ENCODE measurements at places on chromosomes 5 and 9.

- DNase-seq, result no peak
These were observed 95.5 kb downstream of the ZCCHC7 start for GRCh38 chr9:37215830-37216229.

DNA sequence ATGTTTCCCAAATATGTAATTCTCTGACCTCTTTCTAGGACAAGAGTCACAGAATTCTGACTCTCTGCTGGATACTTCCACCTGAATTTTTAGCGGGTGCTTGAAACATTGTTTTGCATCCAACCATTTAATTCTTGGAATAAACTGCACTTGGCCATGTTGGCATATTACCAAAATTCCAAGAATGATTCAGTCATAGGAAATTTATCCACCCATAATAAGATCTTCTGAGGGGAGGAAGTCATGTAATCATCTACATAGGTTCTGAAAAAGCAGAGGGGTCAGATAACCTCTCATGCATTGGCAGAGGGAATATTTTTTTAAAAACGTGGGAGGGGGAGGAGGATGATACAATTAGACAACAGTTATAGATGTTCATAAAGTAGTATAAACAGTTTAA, 156.9 kb downstream of the PAM start:
- DNase-seq, result no peak

DNA sequence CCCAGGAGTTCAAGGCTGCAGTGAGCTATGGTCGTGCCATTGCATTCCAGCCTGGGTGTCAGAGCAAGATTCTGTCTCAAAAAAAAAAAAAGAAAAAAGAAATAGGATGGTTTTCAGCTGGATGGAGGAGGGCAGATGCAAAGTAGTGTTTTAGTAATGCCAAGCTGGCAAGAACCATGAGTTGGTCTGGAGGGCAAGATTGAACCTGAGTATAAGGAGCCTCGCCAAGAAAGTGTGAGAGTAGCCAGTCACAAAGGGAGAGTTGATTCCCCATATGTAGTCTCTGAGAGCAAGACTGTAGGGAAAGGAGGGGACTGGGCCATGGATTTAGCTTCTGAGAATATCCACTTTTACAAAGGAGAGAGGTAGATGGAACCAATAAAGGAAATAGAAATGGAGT, 6.9 kb downstream of the TNFAIP8 start:
- DNase-seq, result no peak

DNA sequence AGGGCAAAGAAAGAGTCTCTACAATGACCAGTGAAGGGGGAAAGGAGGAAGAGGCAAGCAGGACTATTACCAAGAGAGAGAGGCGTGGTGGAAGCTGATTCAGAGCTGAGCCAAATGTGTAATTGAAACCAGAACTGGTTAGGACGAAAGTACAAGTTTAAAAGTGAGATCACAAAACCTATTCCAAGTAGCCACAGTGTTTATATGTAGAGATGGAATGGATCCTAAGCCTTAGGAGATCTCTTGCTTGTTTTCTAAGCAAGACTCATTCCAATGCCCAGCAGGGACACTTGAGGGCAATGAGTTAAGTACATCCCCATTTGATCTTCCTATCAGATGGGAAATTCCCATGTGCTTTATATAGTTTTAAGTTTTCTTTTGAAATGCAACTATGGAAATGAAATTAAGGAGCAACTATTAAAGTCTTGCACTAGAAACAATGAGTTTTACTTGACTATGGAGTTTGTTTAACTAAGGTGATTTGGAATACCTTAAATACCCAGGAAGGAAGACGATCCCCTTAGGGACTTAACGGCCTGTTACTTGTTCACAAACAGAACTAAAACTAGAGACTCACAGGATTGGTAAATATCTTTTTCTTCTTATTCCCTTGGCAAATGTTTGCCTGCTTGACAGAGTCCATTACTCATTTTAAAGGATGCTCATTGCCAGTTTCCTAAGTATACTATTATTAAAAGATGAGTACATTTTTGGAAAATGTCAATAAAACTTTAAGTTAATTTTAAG, 51.1 kb upstream of the SNX2 start:
- no peak for DNase-seq

GRCh38 chr5:108353087-108353486, 28.8 kb downstream of the FBXL17 start:
- no peak for DNase-seq

GRCh38 chr5:155897761-155898160, 429.2 kb upstream of the SGCD start:
- DNase-seq, result no peak

DNA sequence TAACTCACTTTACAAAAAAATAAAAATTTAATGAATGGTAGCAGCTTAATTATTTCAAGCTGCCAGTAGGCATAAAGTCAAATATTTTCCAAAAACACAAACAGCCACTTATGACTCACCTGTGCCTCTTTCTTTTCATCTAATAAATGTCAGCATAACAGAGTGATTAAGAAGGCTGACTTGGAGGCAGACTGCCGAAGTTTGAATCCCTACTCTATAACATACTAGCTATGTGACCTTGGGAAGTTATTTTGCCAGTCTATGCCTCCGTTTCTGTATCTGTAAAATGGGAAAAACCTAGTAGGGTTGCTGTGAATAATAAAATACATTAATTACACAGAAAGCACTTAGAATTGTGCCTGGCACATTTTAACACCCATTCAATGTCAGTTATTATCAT, 33.8 kb downstream of the FANCC start:
- DNase-seq, result no peak

Data from ecto neural progenitor cell (in vitro differentiated cells).